ENCODE measurements at places on chromosomes 7 and 10.

GRCh38 chr10:71999360-72000072 lies 35.3 kb downstream of the CHST3 start:
- DNase-seq, result no peak

GRCh38 chr7:100478958-100479660 lies at the start of gene TSC22D4:
TSS of gene TSC22D4 (minus strand) at chr7:100479214. CDS start at chr7:100478038, 1,176 bp downstream.
- peak; percentile 93 for DNase-seq

- DNase-seq, result no peak
These were observed 9.6 kb downstream of the CUL1 start for GRCh38 chr7:148708026-148708885.

GRCh38 chr7:99468336-99468918 lies 2.5 kb upstream of the ATP5MF start:
- no peak for DNase-seq

DNA sequence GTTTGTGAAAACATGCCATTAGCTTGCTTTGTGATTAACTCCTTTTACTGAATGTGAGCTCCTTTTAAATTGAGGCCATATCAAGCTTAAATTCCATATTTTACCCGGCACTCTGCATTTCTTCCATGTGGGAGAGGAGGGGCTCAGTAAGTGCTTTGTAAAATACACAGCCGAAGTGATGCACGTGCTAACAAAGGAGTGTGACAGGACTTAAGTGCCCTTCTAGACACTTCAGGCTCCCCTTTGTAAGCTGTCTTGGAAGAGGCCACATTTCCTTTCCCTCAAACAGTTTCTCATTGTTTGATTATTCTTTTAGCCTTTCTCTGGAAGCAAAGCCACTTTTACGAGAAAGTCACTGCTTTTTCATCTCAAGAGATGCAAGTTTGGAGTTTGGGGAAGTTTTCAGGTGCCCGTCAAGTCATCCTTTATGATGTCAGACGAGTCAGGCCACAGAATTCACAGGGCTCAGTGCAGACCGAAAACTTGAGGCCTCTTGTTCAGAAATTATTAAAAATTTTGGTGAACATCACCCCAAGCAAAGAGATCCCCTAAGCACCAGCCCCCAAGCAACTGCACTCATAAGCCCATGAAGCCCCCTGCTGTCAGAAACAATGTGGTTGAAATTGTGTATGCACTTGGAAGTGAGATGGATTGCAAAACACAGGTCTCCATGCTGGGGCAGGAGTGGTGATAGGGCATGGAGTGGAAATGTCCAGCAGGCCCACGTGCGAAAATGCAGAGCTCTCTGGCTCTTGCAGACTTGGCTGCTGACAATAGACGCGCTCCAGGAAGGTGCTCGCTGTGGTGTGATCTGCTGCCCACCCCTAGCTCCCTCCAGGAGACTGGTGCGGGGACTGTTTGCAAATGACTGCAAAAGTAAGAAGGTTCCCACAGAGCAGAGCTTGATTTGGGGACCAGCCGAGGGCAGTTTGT lies 11.5 kb downstream of the IKZF1 start:
- DNase-seq, result no peak

GRCh38 chr7:131781-132482 lies 60.4 kb upstream of the FAM20C start:
- no peak for DNase-seq

DNA sequence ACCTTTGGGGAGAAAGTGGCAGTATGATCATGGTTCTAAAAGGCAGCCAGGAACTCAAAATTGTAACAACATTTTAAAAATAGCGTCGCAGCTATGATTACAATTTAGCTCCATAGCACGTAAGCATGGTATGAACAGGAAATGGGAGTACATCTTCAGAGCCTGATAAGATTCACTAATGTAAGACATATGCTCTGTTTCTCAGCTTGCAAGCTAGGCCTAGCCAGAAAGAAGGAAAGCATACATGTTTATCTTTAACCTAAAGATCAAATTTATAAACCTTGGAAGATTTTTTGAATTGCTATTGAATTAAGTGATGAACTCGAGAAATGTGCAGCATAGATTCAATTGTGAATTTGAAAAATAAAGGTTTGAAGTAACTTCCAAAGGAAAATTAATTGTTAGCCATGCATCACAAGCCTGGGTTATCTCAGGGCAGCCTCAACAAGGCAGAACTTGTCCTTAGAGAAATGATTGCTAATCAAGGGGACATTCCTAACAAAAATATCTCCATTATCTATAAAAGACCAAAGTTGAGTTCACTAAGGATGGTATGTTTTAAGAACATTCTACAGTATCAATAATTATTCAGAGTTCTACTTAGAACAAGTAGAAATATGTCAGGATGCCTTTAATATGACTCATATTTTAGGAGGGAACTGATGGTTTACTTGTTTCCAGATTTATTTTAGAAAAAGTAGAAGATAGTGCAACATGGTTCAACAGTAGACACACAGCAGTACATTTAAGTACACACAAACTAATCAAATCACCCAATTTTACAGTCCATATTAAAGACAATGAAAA lies 38.8 kb upstream of the SEPTIN7 start:
- DNase-seq, result no peak

DNA sequence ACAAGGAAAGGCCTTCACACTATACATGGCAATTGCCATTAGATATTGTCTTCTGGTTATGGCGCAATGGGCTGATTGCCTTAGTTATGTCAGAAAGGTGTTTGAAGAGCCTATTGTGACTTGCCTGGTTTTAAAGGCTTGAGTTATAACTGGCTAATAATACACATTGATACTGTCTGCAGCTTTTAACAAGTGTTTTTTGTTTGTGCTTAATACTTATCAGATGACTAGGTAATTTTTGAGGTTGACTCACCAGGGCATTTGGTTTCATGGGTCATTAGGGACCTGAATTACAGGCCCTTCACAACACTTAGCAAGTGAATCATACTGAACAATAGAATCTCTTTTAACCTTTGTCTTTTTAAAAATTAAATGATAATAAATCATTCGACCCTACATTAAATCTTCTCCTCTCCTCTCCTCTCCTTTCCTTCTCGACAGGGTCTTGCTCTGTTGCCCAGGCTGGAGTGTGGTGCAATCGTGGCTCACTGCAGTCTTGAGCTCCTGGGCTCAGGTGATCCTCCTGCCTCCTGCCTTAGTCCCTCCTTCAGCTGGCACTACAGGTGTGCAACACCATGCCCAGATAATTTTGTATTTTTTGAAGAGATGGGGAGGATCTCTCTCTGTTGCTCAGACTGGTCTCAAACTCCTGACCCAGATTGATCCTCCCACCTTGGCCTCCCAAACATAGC lies 196.3 kb downstream of the JCAD start:
- DNase-seq, result no peak

- no peak for DNase-seq
These were observed 44.0 kb downstream of the LDB3 start for GRCh38 chr10:86712317-86712707.

DNA sequence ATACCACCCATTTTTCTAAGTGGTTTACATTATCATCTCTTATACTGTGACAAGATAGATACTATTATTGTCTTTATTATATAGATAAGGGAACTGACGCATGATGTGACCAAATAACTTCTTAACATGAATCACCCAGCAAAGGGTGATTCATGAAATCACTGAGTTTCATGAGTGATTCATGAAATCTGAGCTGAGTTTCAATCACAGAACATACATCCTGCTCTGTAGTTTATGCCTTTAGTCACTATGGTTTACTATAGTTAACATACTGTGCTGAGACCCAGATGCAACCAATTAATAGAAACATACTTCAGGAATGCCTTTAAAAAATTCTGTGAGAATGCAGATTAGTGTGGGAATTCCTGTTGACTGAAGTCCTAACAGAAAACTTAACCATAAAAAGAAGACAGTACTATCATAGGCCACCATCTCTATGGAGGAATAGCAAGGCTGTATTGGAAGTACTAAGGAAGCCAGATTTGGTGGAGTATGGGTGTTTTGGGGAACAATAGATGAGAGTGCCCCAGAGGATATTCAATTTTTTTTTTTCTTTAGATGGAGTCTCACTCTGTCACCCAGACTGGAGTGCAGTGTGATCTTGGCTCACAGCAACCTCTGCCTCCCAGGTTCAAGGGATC lies 43.1 kb upstream of the SEMA3A start:
- no peak for DNase-seq

DNA sequence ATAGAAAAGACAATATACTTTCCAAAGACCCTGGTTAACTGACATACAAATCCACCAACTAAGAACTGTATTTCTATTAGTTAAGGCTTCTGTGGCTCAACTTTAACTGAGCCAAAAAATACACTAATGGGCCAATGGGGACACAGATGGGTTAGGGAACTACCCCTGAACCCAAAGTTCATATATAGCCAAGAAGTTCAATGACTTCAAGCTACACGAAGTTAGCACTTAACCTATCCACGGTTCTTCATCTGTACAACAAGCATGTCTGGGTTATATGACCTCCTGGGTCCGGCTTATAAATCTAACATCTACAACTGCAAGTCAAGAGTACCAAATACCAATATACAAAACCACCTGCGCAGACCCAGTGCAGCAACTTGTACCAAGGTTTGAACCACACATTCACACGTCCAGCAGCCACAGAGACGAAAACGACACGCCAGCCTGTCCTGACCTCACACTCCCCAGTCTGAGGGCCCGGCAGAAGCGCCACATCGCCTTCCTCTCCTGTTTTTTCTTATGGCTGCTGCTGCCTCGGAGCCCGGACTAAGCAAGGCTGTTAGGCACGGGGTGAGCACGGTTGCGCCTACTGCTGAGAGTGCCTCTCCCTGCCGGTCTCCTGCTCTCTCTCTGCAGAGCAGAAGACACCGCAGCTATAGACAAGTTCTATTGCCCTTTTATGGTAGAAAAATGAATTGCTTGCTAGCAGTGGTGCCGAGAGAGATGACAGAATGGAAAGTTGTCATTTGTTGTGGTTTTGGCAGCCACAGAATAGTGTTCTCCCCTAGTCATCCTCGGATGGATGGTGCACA lies 86.3 kb downstream of the RNF216 start:
- peak; percentile 81 for DNase-seq

- DNase-seq, result no peak
These were observed 39.6 kb upstream of the CABCOCO1 start for GRCh38 chr10:61623161-61623560.

DNA sequence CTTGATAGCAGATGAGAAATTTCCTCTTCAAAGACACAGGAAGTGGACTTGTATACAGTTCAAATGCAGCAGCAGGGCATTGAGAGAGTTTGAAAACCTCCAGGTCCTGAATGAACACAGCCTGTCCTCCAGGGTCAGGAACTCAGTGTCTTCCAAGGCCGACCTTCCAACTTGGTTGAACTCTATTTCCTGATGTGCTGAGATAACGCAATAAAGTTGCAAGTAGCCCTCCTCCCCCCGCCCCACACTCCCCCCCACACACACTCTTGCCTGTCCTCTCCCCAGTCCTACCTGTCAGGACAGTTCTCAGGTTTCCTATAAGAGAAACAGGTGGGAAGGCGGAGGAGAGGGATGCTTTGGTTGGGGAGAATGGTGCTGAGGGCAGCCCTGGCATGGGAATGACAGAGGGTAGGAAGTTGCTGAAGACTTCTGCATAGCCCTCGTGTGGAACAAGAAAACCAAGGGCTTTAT lies 90.0 kb downstream of the CCDC71L start:
- no peak for DNase-seq

DNA sequence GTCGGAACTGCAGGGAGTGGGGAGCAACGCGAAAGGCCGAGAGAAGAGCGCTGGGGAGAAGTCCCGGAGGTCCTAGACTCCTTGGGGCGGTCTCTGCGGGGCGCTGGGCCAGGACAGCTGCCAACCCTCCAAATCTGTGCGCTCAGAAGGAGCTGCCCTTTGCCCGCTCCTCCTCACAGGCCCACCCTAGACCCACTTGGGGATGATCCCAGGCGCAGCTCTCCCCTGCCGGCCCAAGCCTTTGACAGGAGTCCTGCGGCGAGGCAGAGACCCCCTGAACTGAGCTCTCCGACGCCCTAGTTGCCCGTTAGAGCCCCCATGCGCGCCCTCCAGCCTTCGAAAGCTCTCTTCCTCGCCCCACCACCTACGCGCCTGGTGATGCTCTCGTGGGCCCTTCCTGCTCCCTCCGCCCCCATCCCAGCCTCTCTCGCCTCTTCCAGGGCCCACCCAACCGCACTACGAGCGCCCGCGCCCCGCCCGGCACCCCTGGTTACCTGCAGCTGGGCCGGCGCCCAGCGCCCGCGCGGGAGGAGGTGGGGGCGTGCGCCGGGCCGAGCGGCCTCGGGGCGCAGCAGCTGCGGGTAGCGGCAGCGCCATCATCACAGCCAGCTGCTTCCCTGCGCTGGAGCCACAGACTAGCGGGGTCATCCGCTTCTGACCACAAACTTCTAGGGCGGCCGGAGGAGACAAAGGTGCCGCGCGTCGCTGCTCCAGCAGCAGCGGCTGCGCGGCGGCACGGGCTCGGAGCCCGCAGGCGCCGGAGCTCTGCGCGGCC lies 353.4 kb downstream of the DNAJB6 start:
- DNase-seq, result no peak

- DNase-seq, result no peak
These were observed 135.8 kb downstream of the PLCE1 start for GRCh38 chr10:94129393-94130130.

- no peak for DNase-seq
These were observed 79.6 kb downstream of the PCGF5 start for GRCh38 chr10:91299999-91300575.

DNA sequence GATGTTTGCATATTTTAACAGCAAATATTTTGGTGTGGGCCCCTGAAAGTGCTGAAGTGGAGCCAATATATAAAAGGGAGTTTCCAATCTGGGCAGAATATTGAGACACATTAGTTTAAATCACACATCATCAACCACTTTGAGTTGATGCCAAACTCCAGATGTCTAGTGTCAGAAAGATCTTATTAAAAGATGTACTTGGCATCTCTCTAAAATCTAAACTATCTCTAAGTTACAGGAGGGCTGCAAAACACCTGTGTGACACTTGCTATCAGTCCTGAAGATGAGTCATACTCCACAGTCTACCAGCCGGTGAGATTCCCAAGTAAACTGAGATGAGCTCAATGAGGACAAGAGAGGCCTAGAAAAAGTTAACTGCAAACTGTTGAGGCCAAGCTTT lies 11.4 kb downstream of the JAZF1 start:
- no peak for DNase-seq

DNA sequence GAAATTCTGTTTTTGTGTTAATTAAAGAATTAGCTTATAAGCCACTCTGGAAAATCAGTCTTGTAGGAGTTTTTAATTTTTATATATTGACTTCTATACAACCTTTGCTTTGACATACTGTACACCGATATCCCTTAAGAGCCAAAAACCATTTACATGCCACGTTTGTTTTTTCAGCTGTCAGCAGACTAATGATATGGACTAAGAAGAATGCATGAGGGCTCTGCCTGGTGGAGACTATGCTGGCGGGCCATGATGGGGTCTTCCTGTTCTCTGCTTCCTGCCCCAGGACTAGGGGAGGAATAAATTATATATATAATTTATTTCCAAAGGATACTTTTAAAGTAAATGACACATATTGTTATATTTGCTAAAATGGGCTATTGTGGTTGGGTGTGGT lies 96.3 kb downstream of the CDK14 start:
- DNase-seq, result no peak

- no peak for DNase-seq
These were observed 10.9 kb downstream of the NRBF2 start for GRCh38 chr10:63143987-63144386.

- no peak for DNase-seq
These were observed 9.1 kb downstream of the RPA3 start for GRCh38 chr7:7709291-7709690.

- no peak for DNase-seq
These were observed 13.3 kb downstream of the SLC35G1 start for GRCh38 chr10:93907059-93907458.
